MCF 10A (cell line): ENCODE measurements at places on chromosomes 7 and 10. TPM values are rescaled to one million over a fixed set of nuclear protein-coding genes. Genes with fewer than 3 reads are reported as not detected.

Gene INA
- total RNA-seq = not detected in 2 replicates

Gene ZNF777
- total RNA-seq = 19.5 and 22.9 TPM in 2 replicates

Gene MMP21
- total RNA-seq = not detected in 2 replicates

DNA sequence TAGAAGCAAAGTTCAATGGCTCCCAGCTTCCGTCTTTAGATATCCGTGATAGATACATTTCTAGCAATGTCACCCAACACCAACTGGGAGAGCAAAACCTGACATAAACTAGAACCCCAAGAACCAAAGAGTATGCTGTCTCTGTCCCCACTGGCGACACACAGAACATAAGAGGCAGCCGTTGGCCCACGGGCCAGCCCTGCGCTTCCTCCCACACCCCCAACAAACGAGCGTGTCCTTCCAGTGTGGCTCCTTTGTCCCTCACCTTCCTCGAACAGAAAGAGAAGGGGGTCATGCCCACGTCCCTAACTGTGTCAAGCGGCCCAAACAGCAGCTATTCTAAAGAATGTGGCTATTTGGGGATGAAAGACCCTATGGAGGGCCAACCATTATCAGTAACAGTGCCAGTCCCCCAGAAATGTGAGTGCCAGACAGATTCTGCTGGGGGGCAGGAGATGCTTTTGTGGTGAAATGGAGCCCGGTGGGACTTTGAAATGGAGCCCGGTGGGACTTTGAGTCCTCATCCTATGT, 171.9 kb downstream of the USP6NL start:
- no peak for DNase-seq

- DNase-seq = no peak
These were observed 497.4 kb downstream of the RPS24 start for GRCh38 chr10:78531088-78531487.

GRCh38 chr10:93333278-93333978, 148.7 kb downstream of the MYOF start:
- peak; percentile 40 for DNase-seq

DNA sequence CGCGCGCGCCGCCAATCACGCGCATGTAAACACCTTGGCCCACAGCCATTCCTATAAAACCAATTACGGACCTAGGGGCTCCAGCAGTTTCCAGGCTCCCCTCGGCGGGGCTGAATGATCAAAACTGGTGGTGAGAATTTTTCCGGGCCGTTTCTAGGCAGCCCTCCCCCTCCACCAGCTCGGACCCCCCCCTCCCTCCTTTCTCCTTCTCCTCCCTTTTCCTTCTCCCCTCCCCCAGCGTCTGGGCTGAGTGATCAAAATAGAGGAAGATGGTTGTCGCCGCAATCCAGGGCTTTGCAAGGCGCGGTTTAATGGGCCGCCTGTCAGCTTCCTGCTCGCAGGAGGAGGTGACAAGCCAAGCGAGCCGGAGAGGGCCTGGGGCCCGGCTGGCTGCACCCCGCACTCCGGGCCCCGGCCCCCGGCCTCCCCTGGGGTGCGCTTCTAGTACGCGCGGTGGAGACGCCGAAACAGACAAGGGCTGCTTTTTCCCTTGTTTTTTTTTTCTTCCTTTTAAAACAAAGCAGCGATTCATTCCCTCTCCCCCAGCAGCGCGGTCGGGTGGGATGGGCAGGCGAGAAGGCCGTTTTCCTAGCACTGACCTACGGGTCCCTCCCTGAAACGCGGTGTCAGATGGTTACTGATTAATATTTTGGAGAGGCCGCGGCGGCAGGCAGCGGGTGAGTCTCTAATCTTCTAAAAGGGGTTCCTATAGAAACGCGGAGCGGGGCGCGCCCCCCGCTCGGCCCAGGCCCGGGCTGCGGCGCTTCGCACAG, 528 bp upstream of the TNRC18 start:
- peak; percentile 99 for DNase-seq
